Activated T-cell treated with anti-CD3 and anti-CD28 coated beads, Interleukin-2, amount 50 U/mL, for 48 hours (primary cell): ENCODE measurements at places on chromosomes 6 and 20.
A peak's percentile ranks its signal among the peaks of the same experiment; 100 is the strongest.

DNA sequence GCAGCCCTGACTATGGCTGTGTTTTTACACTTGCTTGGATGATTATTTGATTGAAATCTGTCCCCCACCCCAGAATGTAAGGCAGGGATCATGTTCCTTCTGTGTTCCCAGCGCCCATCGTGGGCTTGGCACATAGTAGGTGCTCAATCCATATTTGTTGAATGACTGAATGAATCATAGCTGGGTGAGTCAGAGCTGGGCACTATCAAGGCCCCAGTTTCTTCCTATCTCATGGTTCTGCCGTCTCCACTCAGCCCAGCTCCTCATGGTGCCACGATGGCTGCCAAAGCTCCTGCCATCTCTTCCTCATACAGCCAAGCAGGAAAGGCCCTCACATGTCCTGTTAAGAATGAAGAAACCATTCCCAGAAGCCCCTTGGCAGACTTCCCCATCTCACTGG lies 29.0 kb downstream of the CEBPB start:
- no peak for DNase-seq

GRCh38 chr6:106466211-106466610 lies 105.7 kb downstream of the CRYBG1 start:
- DNase-seq, result no peak

DNA sequence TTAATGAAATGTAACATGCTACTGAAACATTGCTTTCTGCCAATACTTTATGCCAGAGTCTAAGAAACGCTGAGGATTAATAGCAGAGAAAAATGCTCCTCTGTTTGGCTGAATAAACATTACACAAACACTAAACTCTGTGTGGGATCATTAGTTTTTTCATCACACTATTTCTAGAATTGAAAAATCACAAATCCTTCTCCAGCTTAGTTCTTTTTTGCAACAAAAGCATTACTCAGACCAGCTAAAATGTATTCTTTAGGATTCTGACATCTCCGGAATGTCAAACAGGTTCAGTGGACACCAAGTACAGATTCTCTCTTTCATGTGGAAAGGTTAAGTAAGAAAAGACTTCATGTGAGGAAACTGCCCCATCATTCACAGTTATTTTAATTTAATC lies 226.9 kb downstream of the SIM1 start:
- DNase-seq, result no peak

- no peak for DNase-seq
Observed at GRCh38 chr20:23125625-23126191, 39.6 kb upstream of the CD93 start.

- DNase-seq, result no peak
Observed at GRCh38 chr6:127587875-127588274, 10.9 kb downstream of the C6orf58 start.

DNA sequence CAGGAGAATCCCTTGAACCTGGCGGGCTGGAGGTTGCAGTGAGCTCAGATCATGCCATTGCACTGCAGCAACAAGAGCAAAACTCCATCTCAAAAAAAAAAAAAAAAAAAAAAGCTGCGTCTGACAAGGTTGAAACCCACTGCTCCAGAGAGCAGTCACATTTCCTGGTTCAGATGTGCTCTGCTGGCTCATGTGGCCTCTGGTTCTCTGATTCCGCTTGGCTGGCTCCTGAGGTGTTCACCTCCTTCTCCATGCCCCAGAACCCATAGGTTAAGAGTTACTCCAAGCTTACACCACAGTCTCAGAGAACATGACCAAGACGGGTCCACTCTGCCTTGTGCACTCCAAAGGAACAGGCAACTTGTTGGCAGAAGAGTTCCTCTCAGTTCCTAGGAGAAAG lies 8.8 kb upstream of the CNR1 start:
- no peak for DNase-seq

GRCh38 chr20:16978497-16978896 lies 230.3 kb downstream of the OTOR start:
- no peak for DNase-seq

- DNase-seq, result no peak
Observed at GRCh38 chr20:50877232-50877743, 53.9 kb downstream of the ADNP start.

DNA sequence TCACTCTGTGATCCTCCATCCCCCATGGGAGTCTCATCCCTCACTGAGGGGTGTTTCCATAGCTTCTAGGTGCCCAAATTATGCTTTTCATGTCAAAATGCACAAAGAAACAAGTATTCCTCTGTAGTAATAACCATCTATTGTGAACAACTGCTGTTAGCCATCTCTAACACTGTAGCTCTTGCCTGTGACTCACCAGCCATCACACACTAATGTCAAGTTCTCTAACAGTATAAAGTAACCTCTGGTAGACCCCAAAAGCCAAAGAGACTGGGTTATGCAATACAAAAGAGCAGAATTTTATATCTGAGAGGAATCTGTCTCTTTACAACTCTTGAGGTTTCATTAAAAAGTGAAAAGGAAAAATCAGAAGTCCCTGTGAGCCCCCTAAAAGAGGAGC lies 25.4 kb upstream of the IYD start:
- DNase-seq, result no peak

- no peak for DNase-seq
Observed at GRCh38 chr20:49795135-49795424, 17.5 kb upstream of the SLC9A8 start.

DNA sequence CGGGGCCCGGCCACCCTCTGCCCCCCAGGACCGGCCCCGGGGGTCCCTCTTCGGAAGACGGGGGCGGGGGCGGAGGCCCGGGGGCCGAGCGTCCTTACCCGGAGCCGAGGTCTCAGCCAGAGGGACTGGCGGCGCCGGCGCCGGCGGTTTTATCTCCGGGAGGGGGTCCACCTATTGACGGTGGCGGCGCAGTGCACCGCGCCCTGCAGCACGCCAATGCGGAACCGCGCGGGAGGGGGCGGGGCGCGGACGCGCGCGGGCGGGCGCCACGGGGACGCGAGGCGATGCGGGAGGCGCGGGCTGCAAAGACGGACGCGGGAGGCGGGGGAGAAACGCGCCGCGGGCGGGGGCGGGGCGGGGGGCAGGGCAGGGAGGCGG lies at the start of gene EEF1A2:
TSS of gene EEF1A2 (minus strand) at position 124 of the 378 bp plus-strand sequence. CDS start 1,320 bp downstream, outside the sequence.
- DNase-seq, result no peak

DNA sequence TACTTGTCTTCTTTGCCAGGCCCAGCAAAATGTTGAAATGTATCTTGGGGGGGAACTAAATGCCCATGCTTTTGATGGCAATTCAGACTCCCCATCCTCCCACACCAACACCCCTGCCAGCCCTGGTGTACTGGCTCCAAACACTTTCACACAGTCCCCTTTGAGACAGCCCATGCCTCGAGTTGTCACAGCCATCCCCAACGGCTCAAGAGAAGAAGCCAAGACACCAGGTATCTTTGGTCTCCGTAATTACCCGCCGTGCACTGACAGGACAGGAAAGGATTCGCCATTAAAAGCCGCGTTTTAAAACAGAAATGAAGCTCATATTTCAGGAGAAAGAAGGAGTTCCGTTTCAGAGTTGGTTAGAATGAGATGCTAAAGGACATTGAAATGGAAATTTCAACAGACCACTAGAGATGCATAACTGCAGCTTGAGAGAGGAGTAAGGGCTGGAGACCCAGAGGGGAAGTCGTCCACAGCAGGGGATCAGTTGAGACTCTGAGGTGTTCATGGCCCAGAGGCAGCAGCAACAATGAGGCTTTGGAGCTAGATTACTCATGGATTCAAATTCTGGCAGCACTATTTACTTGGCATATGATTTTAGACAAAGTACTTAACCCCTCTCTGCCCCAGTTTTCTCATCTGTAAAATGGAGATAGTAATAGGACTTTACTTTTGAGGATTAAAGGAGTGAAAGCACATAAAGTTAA lies 63.5 kb upstream of the ADGRF1 start:
- no peak for DNase-seq

- peak; percentile 60 for DNase-seq
Observed at GRCh38 chr6:144285798-144286502, 815 bp downstream of the UTRN start.
